D721Med (cell line): ENCODE measurements at places on chromosomes 11 and 22.

DNA sequence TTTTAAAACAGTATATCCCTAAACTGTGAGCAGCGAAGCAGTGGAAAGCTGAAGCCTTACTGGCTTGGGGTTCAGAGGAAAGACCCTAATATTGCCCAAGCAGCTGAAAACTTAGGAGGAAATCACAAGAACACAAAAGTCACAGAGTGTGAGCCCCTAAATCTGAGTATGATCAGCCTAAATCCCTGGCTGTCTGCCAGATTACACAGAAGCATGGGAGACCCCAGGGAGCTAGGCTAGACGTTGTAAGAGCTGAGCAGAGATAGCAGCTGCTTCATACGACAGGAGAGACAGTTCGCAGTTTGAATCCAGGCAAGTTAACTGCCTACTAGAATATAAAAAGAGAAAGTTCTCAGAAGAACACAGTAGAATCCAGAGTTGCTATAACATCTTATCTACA, 81.2 kb downstream of the PACS1 start:
- no peak for DNase-seq

DNA sequence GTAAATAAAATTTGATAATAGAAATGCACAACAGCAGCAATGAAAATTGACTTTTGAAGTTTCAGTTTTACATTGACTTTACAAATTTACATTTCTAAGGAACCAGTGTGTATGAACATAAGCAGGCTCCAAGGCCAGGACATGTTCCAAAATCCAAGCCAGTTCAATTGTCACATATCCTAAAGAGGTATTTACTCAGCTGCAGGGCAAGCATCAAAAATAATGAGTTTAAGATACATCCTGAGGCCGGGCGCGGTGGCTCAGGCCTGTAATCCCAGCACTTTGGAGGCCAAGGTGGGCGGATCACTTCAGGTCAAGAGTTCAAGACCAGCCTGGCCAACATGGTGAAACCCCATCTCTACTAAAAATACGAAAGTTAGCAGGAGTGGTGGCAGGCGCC, 39.0 kb upstream of the AKIP1 start:
- DNase-seq, result no peak

DNA sequence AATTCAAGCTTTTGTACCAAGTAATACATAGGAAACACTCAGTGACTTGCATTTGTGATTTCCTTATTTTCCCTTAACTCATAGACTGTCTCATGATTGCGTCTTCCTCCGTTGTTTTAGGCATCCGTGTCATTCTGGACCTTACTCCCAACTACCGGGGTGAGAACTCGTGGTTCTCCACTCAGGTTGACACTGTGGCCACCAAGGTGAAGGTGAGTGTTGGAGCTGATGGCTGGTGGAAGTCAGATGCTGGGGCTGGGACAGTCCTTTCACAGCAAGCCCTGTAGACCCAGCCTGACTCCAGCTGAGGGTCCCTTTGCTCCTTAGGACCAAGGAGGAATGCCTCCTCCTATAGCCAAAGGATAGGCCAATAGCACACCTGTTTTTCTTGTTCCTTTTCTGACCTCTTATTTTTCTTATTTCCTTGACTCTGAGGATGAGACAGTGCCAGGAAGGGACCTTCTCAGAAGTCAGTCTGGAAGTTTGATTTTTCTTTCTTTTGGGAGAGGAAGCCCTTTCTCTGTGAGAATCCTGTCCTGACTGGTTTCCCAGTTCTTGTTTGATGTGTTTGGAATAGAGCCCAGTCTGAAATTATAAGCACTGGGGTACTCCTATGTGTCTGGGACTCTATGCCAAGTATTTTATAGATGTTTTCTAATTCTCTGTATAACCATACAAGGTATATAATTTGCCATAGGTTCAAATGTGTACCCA, 2.2 kb downstream of the SLC3A2 start:
- no peak for DNase-seq

DNA sequence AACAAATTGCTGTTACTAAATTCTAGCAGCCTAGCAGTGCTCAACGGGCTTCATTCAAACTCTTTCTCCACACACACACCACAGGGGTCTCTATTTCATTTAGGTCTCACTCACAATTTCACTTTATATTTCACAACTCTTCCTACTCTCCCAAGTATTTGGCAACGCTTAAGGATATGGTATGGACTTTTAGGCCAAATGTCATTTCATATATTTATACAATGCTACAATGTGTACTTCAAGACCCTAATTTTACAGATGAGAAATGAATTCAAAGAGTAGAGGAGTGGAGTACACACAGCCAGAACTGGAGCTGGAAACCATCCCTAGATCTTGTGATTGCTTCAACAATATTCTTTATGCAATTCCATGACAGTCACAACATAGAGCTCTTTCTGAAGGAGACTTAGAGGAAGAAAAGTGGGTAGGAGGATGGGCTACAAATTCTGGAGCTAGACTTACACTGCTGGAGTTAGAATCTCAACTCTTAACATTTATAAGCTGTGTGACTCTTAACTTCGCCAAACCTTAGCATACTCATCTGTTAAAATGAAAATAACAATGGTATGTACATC, 2.5 kb upstream of the MS4A13 start:
- no peak for DNase-seq

DNA sequence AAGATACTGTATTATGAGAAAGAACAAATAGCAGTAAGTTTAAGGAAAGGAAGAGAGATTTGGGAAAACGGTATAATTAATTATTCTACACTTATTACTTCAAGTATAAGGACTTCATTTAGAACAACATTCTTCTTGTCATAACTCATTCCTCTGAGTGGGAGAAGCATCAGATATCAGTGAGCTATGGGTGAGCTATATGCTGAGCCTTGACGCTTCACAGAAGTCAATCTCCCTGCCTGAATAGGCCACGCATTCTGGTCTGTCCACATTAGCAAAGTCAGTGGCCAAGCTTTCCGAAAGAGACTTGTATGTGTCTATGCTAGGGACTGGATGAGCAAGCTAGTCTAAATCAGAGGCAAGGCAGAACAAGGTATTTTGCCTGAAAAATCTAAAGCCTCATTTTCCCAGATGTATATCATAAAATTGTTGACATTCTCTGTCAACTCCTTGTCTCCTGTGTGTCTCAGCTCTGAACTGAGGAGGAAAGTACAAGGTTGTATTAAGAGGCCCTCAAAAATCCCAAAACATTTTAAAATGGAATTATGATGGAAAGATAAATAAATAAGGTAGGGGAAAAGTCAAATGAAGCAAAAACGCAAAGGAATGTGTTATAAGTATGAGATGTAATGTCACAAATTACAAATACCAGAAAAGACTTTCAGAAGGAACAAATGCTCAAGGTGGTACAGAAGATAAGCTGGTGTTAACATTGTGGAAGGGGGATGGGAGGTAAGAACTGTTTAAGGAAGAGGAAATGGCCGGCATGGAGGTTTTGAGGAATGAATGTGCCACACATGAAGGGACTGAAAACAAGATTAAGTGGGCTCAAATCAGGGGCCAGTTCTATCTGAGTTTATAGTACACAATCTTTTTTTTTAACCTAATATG, 1.4 kb downstream of the OR52N2 start:
- no peak for DNase-seq

DNA sequence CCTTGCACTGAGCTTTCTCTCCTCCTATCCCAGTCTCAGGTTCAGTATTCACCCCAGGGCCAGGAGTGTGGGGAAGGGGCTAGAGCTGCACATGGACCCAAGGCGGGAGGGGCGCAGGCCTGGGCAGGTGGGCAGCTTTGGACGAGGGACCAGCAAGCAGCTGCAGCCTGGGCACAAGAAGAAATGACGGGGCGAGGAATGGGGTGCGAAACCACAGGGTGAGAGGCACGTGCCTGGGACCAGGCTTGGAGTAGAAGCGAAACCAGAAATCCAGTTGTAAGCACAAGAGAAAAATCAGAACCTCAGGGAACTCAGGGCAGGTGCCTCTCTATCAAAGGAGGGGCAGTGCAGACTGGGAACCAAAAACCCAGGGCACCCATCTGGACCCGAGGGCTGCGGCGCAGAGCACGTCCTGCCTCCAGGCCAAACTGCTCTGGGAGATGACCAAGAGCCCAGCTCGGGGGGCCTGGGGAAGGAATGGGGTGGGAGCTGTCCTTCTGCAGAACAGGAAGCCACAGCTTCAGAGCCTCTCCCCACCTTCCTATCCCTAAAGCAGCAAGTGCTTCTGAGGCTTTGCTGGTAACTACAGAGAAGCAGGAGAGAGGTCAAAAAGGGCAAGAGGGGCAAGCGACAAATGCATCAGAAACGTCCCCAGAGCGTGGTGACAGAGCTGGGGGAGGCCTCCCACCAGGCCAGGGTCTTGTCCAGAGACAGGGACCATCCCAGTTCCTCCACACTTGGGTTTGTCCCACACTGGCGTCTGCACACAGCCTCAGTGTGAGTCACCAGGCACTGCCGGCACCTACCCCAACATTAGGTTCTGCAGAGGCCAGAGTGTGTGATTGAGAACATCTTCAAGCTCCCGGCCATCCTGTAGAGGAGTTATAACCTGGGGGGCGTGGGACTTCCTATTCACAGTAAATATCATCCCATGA, 18.3 kb upstream of the TMPRSS4 start:
- no peak for DNase-seq

DNA sequence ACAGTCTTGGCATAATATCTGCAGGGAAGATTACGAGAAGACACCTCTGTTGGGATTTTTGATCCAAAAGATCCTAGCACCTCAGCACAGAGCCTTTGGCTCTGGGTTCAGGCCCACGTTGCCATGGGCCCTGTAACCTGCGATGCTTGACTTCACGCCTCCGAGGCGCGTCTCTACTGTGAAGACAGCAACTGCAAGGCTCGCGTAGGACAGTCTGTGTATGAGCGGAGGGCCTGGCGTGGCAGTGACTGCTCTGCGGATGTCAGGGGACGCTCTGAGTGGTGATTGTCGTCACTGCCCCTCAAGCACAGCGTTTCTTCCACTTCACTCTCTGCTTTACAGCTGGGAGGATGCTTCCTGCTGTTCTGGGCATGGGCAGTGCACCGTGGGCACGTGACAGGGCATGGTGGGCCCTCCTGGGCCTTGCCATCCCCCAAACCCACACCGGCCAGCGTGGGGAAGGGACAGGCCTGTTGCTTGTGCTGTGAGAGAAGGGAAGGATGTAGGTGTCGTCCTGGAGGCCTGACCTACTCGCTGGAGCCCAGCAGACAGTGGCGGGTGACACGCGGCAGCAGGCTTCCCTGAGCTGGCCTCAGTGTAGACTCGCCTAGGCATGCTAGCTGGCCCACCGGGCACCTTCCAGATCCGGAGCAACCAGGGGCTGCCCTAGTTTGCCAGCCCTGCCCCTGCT, 26.5 kb downstream of the GLB1L2 start:
- DNase-seq, result no peak

DNA sequence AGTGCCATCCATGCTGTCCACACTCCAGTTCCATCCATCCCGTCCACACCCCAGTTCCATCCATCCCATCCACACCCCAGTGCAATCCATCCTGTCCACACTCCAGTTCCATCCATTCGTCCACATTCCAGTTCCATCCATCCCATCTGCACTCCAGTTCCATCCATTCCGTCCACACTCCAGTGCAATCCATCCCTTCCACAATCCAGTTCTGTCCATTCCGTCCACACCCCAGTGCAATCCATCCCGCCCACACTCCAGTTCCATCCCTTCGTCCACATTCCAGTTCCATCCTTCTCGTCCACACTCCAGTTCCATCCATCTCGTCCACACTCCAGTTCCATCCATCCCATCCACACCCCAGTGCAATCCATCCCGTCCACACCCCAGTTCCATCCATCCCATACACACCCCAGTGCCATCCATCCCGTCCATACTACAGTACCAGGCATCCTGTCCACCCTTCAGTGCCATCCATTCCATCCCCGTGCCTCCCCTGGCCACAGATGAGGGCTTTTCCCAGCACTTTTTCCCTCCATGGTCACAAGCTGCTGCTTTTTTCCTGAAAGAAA, 704.0 kb downstream of the BRD1 start:
- DNase-seq, result no peak

DNA sequence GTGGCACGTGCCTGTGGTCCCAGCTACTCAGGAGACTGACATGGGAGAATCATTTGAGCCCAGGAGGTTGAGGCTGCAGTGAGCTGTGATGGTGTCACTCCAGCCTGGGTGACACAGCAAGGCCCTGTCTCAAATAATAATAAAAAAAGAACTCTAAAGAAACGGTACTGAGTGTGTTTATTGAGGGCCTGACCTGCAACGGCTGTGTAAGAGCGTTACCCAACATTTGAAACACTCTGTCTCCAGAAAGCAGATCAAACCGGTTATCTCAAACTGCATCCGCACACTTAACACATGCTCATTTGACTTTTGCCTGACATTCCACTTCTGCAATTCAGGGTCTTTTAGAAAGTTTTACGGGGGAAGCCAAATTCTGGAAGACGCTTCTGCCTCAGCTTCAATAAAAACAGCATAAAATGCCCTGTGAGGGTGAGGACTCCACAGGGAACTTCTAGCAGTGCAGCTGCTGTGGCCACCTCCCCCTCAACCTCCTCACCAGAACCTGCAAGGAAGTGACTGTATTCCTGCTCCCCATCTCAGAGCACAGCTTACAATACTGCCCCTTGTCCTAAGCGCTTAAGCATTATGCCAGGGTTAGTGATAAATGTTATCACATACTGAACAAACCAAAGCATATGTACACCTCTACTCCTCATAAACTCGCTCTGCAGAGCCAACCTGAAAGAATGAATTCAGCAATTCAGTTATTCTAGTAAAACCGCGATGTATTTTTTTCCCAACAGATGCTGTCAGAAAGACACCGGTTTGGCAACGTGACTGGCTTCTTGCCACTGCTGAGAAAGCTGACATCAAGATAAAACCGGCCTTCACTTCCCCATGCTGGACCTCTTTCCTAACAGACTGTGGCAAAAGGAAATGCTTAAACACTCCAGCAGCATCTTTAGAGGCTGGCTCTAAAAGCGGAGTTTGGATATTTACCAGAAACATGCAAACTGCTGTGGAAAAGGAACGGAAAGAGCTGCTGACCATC, 52.2 kb downstream of the PRDM10 start:
- DNase-seq, result no peak
